ENCODE measurements at places on chromosomes 5 and 9.

GRCh38 chr9:25254051-25254450 is 424.2 kb downstream of the TUSC1 start:
- no peaks in the 10 kb centered on the region for H3K36me3 ChIP-seq
- no peak for DNase-seq
- H3K4me1 ChIP-seq: no peaks in the 10 kb centered on the region
- no peaks in the 10 kb centered on the region for H3K27me3 ChIP-seq
- H3K27ac ChIP-seq: no peak overlapping the region
- H3K4me3 ChIP-seq: no peak overlapping the region

DNA sequence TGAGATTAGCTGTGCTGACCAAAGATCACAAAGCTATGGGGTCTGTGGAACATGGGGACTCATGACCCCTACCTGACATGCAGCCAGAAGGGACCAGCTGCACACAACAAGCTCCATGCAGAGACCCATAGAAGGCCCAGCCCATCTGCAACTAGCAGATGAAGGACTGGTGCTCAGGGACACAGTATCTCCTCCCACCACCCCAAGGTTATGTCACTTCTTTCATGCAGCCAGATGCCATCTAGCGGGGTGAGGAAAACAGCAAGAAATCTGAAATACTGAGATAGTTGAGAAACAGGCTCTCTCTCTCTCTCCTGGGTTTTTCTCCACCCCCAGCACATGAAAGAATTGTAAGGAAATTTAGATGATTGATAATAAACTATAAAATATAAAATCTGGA is 161.3 kb upstream of the DAPK1 start:
- H3K27me3 ChIP-seq: no peaks in the 10 kb centered on the region
- no peaks in the 10 kb centered on the region for H3K4me1 ChIP-seq
- H3K4me3 ChIP-seq: no peak overlapping the region
- no peak for DNase-seq
- H3K36me3 ChIP-seq: no peaks in the 10 kb centered on the region
- no peak overlapping the region for H3K27ac ChIP-seq

GRCh38 chr5:9765419-9766140 is 135.4 kb upstream of the TAS2R1 start:
- no peak overlapping the region for H3K4me3 ChIP-seq
- H3K36me3 ChIP-seq: no peaks in the 10 kb centered on the region
- no peak overlapping the region for H3K27ac ChIP-seq
- H3K4me1 ChIP-seq: no peaks in the 10 kb centered on the region
- DNase-seq: no peak

- H3K4me3 ChIP-seq: no peak overlapping the region
- no peaks in the 10 kb centered on the region for H3K36me3 ChIP-seq
- H3K27me3 ChIP-seq: no peaks in the 10 kb centered on the region
Observed at GRCh38 chr9:98247831-98248657, 7.4 kb downstream of the TBC1D2 start.

- H3K27me3 ChIP-seq: no peaks in the 10 kb centered on the region
- H3K27ac ChIP-seq: peak overlapping the region; percentile 94
Observed at GRCh38 chr5:150486402-150487198, 21.3 kb upstream of the NDST1 start.

GRCh38 chr5:61330341-61330844 is 1.7 kb upstream of the ZSWIM6 start:
- peak overlapping the region; percentile 98 for H3K4me3 ChIP-seq
- H3K36me3 ChIP-seq: no peaks in the 10 kb centered on the region
- peak overlapping the region; percentile 94 for H3K27ac ChIP-seq
- H3K4me1 ChIP-seq: peaks cover 36% of the 10 kb centered on the region
- no peak for DNase-seq

- H3K27ac ChIP-seq: no peak overlapping the region
- H3K4me3 ChIP-seq: no peak overlapping the region
- H3K36me3 ChIP-seq: no peaks in the 10 kb centered on the region
Observed at GRCh38 chr5:95591490-95591901, 28.4 kb upstream of the GPR150 start.

- peaks cover 23% of the 10 kb centered on the region for H3K4me1 ChIP-seq
- no peak for DNase-seq
- H3K36me3 ChIP-seq: no peaks in the 10 kb centered on the region
- no peak overlapping the region for H3K4me3 ChIP-seq
Observed at GRCh38 chr5:31415009-31415923, 116.6 kb downstream of the DROSHA start.

GRCh38 chr9:84045481-84046097 is 65.0 kb downstream of the RMI1 start:
- no peak overlapping the region for H3K27ac ChIP-seq
- no peak for DNase-seq
- H3K27me3 ChIP-seq: no peaks in the 10 kb centered on the region
- no peaks in the 10 kb centered on the region for H3K4me1 ChIP-seq
- H3K36me3 ChIP-seq: no peaks in the 10 kb centered on the region

GRCh38 chr5:122697191-122697590 is 77.7 kb upstream of the SNX2 start:
- no peak overlapping the region for H3K27ac ChIP-seq
- H3K36me3 ChIP-seq: no peaks in the 10 kb centered on the region

DNA sequence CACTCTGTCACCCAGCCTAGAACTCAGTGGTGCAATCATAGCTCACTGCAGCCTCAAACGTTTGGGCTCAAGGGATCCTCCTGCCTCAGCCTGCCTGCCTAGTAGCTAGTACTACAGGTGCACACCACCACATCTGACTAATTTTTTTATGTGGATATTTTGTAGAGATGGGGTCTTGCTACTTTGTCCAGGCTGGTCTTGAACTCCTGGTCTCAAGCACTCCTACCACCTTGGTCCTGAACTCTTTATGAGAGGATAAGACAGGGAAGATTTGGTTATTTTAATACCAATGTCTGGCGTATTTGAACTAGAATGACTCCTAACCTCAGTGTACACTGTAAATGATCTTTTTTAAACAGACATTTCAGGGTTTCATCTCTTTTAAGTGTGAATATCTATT is 9.0 kb downstream of the GPR107 start:
- H3K27me3 ChIP-seq: no peaks in the 10 kb centered on the region
- H3K4me1 ChIP-seq: no peaks in the 10 kb centered on the region
- H3K27ac ChIP-seq: no peak overlapping the region
- DNase-seq: no peak
- H3K36me3 ChIP-seq: no peaks in the 10 kb centered on the region
- H3K4me3 ChIP-seq: no peak overlapping the region

DNA sequence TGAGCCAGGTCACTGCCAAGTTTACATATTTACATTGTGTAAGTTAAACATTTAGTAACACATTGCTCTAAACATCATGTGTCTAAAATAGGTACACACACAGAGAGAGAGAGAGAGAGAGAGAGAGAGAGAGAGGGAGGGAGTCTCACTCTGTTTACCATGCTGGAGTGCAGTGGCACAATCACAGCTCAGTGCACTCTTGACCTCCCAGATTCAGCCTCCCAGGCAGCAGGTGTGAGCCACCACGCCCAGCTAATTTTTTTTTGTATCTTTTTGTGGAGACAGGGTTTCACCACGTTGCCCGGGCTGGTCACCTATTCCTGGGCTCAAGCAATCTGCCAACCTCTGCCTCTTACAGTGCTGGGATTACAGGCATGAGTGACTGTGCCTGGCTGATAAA is 1045.3 kb downstream of the TLE1 start:
- H3K4me3 ChIP-seq: no peak overlapping the region
- H3K4me1 ChIP-seq: peaks cover 11% of the 10 kb centered on the region
- no peaks in the 10 kb centered on the region for H3K36me3 ChIP-seq
- DNase-seq: no peak
- no peak overlapping the region for H3K27ac ChIP-seq

GRCh38 chr5:72167257-72167656 is 60.0 kb downstream of the MAP1B start:
- no peak overlapping the region for H3K4me3 ChIP-seq
- H3K27ac ChIP-seq: peak overlapping the region; percentile 62
- peaks cover 22% of the 10 kb centered on the region for H3K4me1 ChIP-seq
- no peaks in the 10 kb centered on the region for H3K36me3 ChIP-seq

DNA sequence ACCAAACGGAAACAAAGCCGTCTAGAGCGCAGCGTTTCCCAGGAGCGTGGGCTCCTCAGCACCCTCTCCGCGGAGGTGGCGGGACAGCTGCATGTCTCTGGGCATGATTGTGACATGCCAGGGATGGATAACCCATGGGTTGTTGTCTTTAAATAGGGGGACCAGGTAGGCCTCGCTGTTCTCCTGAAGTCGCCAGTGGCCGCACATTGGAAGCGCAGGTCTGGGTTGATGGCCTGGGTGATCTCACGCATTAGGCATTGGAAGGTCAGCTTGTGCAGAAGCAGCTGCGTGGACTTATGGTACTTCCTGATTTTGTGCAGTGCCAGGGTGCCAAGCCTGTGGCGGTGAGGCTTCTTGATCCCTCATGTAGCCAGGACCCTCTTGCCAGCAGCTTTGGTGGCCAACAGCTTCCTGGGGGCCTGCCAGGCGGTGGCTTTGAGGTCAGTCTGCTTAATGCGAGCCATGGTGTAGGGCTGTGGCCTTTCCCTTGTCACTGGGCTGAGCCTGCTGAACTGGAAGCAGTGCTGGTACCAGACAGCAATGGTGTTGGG is 6.3 kb upstream of the TAF11L3 start:
- no peak overlapping the region for H3K27ac ChIP-seq
- H3K27me3 ChIP-seq: no peaks in the 10 kb centered on the region
- no peak for DNase-seq
- no peaks in the 10 kb centered on the region for H3K36me3 ChIP-seq
